CD4-positive, alpha-beta T cell treated with Interleukin-15 for 1 hour (primary cell): ENCODE measurements at places on chromosomes 12 and 14.

GRCh38 chr12:25495331-25496097, 57.6 kb downstream of the LMNTD1 start:
- no peak for DNase-seq

GRCh38 chr12:124848621-124849380, 14.9 kb downstream of the SCARB1 start:
- no peak for DNase-seq

DNA sequence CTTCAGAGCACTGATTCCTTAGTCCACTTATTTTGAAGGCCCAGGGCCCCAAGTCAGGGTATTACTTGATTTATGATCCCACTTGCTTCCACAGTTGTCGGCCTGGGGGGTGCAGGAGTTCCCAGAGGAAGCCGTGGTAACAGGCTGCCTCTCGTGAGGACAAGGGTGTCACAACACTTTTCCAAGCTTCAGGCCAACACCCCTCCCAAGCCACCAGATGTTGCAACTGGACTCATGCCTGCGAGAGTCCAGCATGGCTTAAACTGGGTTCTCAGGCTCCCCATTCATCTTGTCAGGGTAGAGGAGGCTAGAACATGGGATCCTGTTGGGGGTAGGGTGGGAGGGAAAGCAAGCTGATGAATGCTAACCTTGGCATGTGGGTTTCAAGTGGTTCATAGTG, 56.1 kb downstream of the BMP4 start:
- DNase-seq = no peak

DNA sequence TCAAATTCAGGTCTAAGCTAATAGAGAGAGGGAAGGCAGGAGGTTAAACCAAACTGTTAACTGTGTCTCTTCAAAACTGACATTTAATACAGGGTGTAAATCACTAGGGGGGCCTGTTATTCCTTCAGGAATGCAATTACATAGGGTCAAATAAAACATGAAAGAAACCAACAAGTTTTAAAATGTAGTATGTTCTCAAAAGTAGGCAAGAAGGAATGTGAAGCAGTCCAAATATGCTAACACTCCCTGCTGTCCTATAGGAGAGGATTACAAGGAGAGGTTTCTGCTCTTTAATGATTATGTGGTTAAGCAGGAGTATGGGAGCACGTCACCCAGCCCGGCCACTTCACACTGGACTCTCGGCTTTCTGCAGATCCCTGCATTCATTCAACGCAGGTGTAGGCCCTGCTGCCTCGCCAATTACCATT, 42.5 kb upstream of the BMP4 start:
- no peak for DNase-seq
